ENCODE measurements at places on chromosomes 2 and 18.

GRCh38 chr18:50285631-50286321 is 1.7 kb downstream of the CXXC1 start:
- DNase-seq: no peak

DNA sequence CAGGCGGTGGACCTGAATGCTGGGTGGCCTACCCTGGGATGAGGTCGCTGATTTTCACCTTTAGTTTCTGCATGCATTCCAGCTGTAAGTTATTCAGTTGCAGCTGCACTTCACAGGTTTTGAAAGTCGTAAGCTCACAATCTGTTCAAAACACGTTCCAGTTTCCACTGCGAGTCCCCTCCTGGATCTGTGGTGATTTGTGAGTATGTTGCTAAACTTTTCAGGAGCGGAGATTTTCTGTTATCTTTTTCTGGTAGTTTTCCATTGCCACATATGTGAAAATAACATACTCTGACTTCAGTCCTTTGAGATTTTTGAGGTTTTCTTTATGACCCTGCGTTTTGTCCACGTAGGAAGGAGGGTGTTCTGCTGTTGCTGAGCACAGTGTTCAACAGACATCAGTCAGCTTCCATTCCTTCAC is 102.1 kb downstream of the SNTG2 start:
- no peak for DNase-seq

DNA sequence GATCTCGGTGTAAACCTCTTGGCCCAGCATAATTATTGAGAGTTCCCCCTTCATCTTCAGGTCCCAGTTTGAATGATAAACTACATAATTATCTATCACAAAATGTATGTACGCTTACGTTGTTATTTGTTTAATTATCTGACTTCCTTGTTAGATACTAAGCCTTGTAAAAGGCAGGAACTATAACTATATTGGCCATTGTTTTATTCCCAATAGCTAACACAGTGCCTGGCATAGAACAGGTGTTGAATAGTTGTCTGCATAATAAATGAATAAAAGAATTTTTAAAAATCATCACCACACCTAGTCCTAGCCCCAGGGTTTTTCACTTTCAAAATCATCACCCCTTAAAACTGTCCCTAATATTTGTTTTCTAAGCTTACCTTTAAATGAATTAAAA is 207.9 kb downstream of the MREG start:
- DNase-seq: no peak

DNA sequence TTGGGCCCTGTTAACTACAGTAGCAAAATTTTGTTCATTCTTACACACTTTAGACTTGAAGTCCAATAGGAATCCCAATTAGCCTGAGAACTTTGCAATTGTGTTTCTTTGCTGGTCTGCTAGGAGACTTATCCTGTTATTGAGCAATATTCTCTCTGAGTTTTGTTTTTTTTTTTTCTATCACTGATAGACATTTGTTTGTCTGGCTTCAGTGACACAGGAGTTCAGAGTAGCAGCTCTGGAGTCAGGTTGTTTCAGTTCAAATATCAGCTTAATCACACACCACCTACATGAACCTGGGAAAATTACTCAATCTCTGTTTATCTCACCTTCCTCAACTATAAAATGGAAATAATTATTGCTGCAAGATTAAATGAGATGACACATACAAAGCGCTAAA is 360.2 kb upstream of the POU3F3 start:
- no peak for DNase-seq

GRCh38 chr2:65215946-65216345 is 11.7 kb upstream of the ACTR2 start:
- no peak for DNase-seq

DNA sequence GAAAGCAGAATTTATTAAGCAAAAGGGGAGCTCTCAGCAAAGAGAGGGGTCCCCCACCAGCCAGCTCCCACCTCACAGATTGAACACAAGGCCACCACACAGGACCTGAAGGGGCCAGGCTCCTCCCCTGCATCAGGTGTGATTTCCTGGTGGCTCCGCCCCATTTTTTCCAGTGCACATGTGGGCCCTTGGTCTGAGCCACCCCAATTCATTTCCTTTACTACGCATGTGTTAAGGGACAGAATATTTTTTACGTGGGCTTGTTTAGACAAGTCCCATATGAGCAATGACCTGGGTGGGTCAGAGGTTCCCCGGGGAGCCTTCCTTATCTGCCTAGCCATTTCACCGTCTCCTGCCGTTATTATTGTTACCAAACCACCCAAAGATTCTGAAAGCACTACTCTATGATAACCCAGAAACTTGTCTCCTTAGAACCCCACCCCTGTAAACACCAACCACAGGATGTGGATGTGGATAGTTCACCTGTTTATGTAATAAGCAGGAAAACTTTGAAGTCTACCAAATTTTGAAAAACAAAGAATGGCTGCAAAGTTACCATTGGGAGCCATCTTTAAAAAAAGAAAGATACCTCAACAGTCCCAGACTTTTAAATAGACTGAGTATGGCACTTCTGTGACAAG is 191.7 kb downstream of the CD226 start:
- DNase-seq: no peak

GRCh38 chr2:45932278-45932975 is 281.0 kb downstream of the PRKCE start:
- no peak for DNase-seq

- DNase-seq: no peak
These were observed 4.5 kb upstream of the STK11IP start for GRCh38 chr2:219593154-219593553.

All from CD8-positive, alpha-beta memory T cell (primary cell).